ENCODE measurements at places on chromosomes 5 and 9.

GRCh38 chr5:167945542-167946384 is 345.7 kb upstream of the WWC1 start:
- H3K4me1 ChIP-seq = peaks cover 5% of the 10 kb centered on the region
- no peak overlapping the region for H3K4me3 ChIP-seq
- H3K36me3 ChIP-seq = no peaks in the 10 kb centered on the region
- H3K27me3 ChIP-seq = no peaks in the 10 kb centered on the region
- no peak for DNase-seq
- no peak overlapping the region for H3K27ac ChIP-seq

GRCh38 chr5:132849347-132849746 is 16.9 kb downstream of the GDF9 start:
- no peaks in the 10 kb centered on the region for H3K27me3 ChIP-seq
- no peak overlapping the region for H3K27ac ChIP-seq
- no peak for DNase-seq
- no peaks in the 10 kb centered on the region for H3K36me3 ChIP-seq
- no peak overlapping the region for H3K4me3 ChIP-seq
- no peaks in the 10 kb centered on the region for H3K4me1 ChIP-seq

DNA sequence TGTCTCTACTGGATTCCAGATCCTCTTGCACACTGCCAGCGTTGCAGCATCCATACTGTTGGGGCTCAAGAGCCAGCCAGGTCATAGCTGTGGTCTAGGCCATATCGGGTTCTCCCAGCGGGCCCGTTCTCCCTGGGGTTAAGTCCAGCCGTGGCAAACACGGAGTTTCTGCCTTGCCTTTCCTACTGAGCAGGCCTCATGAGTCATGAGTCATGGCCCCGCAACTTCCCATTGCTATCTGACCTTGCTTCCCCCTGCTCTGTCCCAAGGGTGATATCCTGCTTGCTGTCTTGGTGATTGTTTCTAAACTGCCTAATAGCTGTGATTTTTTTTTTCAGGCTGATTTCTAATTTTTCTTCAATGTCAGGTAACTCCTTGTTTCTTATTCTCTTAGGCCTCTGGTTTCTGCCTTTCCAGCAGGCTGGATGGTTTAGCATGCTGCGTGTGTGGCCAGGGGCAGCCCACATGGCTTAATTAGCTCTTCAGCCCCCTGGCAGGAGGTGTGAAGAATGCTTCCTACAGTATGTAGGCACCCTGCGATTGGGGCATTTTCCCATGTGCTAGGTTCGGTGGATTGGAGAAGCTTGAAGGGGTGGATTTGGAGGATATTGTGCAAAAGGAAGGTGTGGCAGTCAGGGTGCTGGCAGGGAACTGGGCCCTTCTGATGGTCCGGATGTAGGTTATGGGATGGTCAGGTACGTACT is 18.7 kb downstream of the DAPK1 start:
- DNase-seq = peak; percentile 87
- H3K36me3 ChIP-seq = peaks cover 3% of the 10 kb centered on the region
- peaks cover 95% of the 10 kb centered on the region for H3K4me1 ChIP-seq
- H3K27ac ChIP-seq = peak overlapping the region; percentile 79
- no peak overlapping the region for H3K4me3 ChIP-seq

GRCh38 chr5:117590944-117591343 is 1016.3 kb upstream of the SEMA6A start:
- H3K27ac ChIP-seq = no peak overlapping the region
- H3K27me3 ChIP-seq = no peaks in the 10 kb centered on the region
- H3K36me3 ChIP-seq = no peaks in the 10 kb centered on the region
- no peaks in the 10 kb centered on the region for H3K4me1 ChIP-seq
- peak; percentile 69 for DNase-seq
- H3K4me3 ChIP-seq = no peak overlapping the region

- DNase-seq = peak; percentile 89
- no peaks in the 10 kb centered on the region for H3K27me3 ChIP-seq
- peak within 1 kb of the TSS; percentile 58 for H3K27ac ChIP-seq
- no peaks in the 10 kb centered on the region for H3K4me1 ChIP-seq
- H3K4me3 ChIP-seq = peak within 1 kb of the TSS; percentile 68
Measured at GRCh38 chr9:25678147-25678666, at the start of gene TUSC1. TUSC1 (minus strand) TSS chr9:25678444; CDS start chr9:25678312, 132 bp downstream.

- no peaks in the 10 kb centered on the region for H3K4me1 ChIP-seq
- H3K36me3 ChIP-seq = no peaks in the 10 kb centered on the region
- no peak overlapping the region for H3K27ac ChIP-seq
- no peak for DNase-seq
- no peaks in the 10 kb centered on the region for H3K27me3 ChIP-seq
Measured at GRCh38 chr5:98510143-98510985, 263.1 kb upstream of the RGMB start.

DNA sequence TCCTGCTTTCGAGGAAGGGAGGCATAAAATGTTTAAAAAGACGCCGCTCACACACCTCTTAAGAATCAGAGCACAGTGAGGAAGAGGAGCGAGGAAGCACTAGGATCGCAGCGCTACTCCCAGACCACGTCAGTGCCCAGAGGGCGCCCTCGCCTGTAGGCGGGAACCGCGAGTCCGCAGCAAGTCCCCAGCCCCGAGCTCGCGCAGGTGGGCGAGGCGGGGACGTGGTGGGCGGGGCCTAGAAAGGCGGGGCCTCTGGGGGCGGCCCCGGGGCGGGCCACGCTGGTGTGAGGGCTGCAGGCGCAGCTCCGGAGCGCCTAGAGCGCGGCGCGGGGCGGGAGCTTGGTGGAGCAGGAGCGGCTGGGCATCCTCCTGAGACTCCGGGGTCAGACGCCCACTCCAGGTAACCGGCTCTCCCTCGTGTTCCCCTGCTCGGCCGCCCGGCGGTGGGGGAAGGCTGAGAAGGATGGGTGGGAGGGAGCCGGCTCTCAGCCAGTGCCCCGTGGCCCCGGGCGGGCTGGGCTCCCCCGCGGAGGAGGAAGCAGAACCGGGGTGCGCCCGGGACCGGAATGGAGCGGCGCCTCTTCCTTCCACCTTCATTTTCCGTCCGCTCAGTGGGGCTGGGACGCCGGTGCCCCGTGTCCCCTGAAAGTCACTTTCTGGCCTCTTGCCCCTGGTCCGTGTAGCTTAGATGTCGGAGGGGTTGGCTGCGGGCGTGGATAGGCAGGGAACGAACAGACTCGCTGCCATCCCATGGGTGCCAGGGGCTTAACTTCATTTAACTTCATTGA is at the start of gene GCNT1:
Gene GCNT1, plus strand, starts transcription at position 280 of the 791 bp plus-strand sequence. CDS start 43,200 bp downstream, outside the sequence.
- peak within 1 kb of the TSS; percentile 80 for H3K27ac ChIP-seq
- H3K27me3 ChIP-seq = no peaks in the 10 kb centered on the region
- peaks cover 64% of the 10 kb centered on the region for H3K4me1 ChIP-seq
- H3K36me3 ChIP-seq = no peaks in the 10 kb centered on the region

DNA sequence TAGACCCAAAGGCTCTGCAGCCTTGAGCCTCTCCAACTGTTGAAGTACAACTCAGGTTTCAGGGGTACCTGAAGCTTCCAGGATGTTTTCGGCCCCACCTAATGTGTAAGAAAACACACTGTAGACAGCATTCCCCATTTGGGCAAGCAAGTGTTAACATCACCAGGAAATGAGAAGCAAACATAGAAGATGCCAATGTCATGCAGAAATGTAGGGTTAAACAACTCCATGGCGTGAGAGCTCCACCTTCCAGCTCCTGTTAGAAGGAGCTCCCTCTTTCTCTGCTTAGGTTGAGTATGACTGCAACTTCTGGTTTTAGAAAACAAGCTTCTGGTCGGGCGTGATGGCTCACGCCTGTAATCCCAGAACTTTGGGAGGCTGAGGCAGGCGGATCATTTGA is 31.0 kb upstream of the DENND1A start:
- no peak overlapping the region for H3K4me3 ChIP-seq
- H3K27ac ChIP-seq = no peak overlapping the region
- H3K4me1 ChIP-seq = no peaks in the 10 kb centered on the region
- DNase-seq = no peak
- H3K27me3 ChIP-seq = peaks cover 7% of the 10 kb centered on the region
- no peaks in the 10 kb centered on the region for H3K36me3 ChIP-seq

GRCh38 chr5:172730981-172731679 is 39.9 kb downstream of the DUSP1 start:
- DNase-seq = no peak
- no peak overlapping the region for H3K27ac ChIP-seq
- no peaks in the 10 kb centered on the region for H3K36me3 ChIP-seq
- no peak overlapping the region for H3K4me3 ChIP-seq
- H3K27me3 ChIP-seq = no peaks in the 10 kb centered on the region

Measured in common myeloid progenitor, CD34-positive (primary cell).